Uterus (tissue), 4 donors: ENCODE measurements at places on chromosomes 13 and 19. TPM values are rescaled to one million over a fixed set of nuclear protein-coding genes. Genes with fewer than 3 reads are reported as not detected.

CAMSAP3 gene
- total RNA-seq: 3.5 TPM

IQCN gene
- total RNA-seq: 1.0 TPM

STARD13 gene
- total RNA-seq: 38.9 TPM

ZNF579 gene
- not detected for total RNA-seq

CD209 gene
- total RNA-seq: not detected

CBARP gene
- 1.5 TPM for total RNA-seq

DNA sequence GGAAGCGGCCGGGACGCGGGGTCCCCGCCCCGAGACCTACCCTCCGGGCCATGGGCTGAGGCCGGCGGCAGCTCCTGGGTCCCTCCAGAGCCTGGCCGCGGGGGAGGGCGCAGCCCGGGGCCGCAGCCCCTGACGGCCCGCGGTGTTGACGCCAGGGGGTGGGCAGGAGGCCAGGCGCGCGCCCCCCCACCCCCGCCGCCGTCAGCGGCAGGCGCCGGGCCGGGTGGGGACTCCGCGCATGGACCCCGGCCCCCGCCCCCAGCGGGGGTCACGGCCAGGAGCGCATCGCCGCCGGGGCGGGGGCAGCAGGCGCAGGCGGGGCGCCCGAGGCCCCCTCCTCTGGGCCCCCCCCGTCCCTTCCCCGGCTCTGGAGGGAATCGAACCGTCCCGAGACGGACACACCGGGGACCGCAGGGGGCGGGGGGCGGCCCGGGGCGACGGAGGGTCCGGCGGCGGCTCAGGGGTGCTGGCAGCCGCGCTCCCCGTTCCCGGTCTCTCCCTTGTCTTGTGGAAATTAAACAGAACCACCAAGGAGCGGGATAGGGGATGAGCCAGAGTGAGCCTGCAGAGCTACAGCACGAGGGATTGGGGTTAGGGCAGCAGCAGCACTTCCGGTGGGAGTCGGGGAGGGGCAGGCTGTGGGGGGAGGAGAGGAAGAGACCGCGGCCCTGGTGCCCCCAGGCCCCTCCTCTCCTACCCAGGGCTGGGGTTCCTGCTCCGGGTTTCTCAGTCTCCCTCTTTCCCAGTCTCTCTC is at the start of gene MEIS3:
MEIS3 (minus strand) TSS at position 498 of the 754 bp plus-strand sequence; CDS start at position 52, 446 bp downstream.
- peak within 1 kb of the TSS; percentile 50 for H3K4me3 ChIP-seq
- no peaks in the 10 kb centered on the region for H3K36me3 ChIP-seq
- H3K4me1 ChIP-seq: no peaks in the 10 kb centered on the region
- H3K27ac ChIP-seq: peak within 1 kb of the TSS; percentile 68

GRCh38 chr13:112903606-112904195 is 65.3 kb upstream of the MCF2L start:
- DNase-seq: no peak
- no peak overlapping the region for H3K27ac ChIP-seq
- H3K36me3 ChIP-seq: no peaks in the 10 kb centered on the region

DNA sequence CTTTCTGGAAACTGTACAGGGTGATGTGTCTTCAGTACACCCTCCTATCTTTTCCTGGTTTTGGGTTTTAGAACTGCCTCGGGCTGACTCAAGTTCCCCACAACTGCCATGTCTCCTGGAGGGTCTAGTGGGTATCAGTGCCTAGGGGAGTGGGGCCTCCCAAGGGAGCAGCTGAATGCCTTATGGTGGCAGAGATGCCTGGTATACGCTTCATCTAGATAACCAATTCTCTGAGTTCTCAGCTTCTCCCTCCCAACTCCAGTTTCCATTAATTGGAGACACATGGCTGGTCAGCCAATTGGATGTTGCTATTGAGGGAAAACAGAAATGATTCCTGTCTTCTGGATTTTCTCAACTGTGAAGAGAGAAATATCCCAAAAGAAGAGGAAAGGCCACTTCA is 12.8 kb downstream of the ZNF439 start:
- no peak overlapping the region for H3K4me3 ChIP-seq
- no peaks in the 10 kb centered on the region for H3K36me3 ChIP-seq
- no peak for DNase-seq
- no peak overlapping the region for H3K27ac ChIP-seq

DNA sequence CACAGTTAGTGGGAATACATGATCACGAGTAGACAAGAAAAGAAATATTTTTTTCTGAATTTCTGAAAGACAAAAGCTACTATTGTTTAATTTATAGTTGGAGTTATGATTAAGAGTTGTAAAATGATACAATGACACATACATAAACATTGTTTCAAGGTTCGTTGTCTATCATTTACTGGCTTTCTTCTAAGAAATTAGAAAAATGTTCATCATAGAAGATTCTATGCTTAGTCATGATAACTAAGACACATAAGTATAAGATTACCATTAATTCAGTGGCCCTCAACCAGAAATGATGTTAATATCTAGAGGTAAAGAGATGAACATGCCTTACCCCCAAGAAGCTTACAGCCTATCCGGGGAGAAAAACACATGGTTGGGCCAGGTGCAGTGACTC is 1832.8 kb upstream of the PRR20A start:
- H3K4me1 ChIP-seq: no peaks in the 10 kb centered on the region
- H3K36me3 ChIP-seq: no peaks in the 10 kb centered on the region
- no peak overlapping the region for H3K27ac ChIP-seq
- H3K4me3 ChIP-seq: no peak overlapping the region
- DNase-seq: no peak

DNA sequence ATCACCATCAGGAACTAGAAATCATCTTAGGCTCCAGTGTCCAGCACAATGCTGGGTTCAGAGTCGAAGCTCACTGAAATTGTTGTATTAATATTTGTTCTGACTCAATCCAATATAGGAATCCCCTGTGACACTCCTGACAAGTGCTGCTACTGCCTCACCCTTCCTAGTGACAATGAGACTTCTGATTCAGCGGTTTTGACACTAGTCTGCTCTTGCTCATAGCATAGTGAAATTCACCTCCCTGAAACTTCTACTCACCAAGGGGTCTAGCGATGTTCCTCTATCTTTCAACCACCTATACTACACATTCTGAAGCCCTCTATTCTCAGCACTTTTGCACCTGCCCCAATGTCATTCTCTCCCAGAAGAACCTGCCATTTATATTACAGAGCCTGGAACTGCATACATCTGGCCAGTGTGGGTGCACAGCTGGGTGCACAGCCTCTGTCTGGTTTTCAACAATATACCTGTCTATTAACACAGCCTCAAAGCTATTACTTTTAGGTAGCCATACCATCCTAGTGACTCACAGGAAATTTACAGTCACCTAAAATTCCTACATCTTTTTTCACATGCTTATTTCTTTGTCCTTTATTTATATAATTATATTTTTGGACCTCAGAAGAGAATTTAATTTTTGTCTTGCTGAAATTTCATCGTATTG is 88.3 kb downstream of the DOCK9 start:
- H3K4me3 ChIP-seq: no peak overlapping the region
- H3K4me1 ChIP-seq: no peaks in the 10 kb centered on the region
- no peaks in the 10 kb centered on the region for H3K27me3 ChIP-seq
- DNase-seq: no peak

DNA sequence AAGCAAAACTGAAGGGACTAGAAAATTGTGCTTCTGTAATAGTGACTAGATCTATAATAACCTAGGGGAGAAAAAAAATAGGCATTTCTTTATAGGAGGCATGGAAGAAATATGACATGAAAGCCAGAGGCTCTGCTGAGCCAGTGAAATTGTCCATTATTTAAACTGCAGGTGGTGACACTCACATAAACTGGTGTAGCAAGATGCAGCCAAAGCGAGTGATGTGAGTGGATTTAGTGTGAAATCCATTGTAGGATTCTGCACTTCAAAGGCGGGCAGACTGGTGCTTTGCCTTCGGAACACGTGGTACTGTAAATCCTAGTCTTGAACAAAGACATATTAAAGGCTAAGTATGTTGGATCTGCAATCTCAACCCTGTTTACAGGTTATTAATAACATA is 361.9 kb downstream of the TBC1D4 start:
- no peaks in the 10 kb centered on the region for H3K27me3 ChIP-seq
- H3K4me1 ChIP-seq: no peaks in the 10 kb centered on the region
- no peaks in the 10 kb centered on the region for H3K36me3 ChIP-seq
- H3K27ac ChIP-seq: no peak overlapping the region

DNA sequence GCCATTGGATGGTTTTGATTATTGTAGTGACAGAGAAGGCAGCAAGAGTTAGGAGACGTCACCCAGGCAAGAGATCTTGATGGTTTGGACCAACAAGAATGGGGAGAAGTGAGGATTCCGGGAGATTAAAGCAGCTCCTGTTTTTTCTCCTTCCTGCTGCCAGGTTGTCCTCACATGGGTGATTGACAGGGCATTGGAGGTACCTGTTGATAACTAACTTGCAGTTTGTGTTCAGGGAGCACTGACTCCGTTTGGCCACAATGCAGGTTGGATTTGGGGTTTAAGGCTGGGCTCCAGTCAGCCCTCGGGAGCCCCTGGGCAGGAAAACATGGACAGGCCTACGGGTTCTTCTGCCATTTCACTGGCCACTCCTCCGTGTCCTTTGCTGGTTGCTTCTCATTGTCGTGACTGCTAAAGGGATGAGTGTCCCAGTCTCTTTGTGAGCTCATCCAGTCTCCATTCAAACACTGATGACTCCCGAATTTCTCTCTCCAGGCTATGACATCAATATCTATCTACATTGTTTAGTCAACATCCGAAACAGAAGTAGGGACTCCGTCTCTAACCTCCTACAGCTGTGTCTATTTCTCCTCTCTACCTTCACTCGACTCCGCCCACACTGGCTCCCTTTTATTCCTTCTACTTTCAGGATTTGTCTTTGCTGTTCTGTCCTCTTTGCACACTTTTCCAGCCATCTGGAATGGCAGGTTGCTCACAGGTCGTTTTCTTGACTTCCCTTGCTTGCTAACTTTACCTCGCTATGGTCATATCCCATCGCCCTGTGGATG is 1.3 kb upstream of the PTOV1 start:
- no peak overlapping the region for H3K4me3 ChIP-seq
- no peaks in the 10 kb centered on the region for H3K27me3 ChIP-seq
- H3K27ac ChIP-seq: peak overlapping the region; percentile 100
- no peaks in the 10 kb centered on the region for H3K4me1 ChIP-seq

DNA sequence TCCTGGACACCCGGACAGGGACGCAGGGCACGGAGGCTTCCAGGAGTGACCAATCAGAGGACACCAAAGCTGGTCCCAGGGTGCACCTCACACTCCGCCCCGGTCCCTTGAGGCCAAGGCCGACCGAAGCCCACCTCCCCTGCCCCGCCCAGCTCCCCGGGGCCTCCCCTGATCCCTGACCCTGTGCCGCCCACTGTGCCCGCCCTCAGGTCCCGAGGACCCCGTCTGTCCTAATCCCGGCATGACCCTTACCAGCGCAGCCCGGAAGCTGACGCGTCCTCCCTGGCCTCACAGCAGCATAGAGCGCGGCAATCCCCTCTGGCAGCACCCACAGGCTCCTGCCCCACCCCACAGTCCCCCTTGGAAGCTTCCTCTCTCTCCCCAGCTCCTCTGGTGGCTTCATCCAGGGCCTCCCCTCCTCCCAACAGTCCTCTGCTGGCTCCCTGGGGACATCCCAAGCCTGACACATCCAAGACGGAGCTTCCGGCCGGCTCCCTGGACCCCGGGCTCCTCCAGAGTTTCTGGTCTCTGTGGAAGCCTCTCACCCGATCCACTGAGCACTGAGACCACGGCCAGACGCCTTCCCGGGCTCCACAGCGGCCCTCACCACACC is 7.4 kb upstream of the CDC34 start:
- no peak for DNase-seq
- H3K27ac ChIP-seq: no peak overlapping the region
- no peaks in the 10 kb centered on the region for H3K27me3 ChIP-seq
- no peaks in the 10 kb centered on the region for H3K4me1 ChIP-seq
- no peak overlapping the region for H3K4me3 ChIP-seq
- no peaks in the 10 kb centered on the region for H3K36me3 ChIP-seq

- H3K27me3 ChIP-seq: no peaks in the 10 kb centered on the region
- no peak overlapping the region for H3K27ac ChIP-seq
- H3K4me1 ChIP-seq: no peaks in the 10 kb centered on the region
- DNase-seq: no peak
- H3K4me3 ChIP-seq: no peak overlapping the region
Measured at GRCh38 chr13:111382877-111383276, 62.4 kb downstream of the TEX29 start.

DNA sequence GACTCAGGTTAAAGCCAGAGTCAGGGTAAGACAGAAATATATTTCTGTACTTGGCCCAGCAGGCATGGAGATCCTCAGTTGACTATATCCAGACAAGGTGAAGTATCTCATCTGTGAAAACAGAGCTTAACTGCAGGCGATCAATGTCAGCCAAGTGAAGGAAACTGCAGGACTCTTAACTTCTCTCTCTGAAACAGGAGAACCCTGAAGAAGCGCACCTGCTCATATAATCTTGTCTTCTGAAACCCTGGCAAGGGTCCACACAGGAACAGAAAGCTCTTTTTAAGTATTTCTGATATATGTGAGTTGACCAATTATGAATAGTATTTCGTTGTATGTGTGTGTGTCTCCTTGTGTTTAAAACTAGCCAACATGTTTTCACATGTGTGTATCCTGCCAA is 504.8 kb upstream of the SLITRK5 start:
- no peaks in the 10 kb centered on the region for H3K36me3 ChIP-seq
- H3K27me3 ChIP-seq: no peaks in the 10 kb centered on the region
- no peak overlapping the region for H3K4me3 ChIP-seq

- H3K36me3 ChIP-seq: no peaks in the 10 kb centered on the region
- H3K4me3 ChIP-seq: no peak overlapping the region
- H3K27me3 ChIP-seq: no peaks in the 10 kb centered on the region
- H3K27ac ChIP-seq: peak overlapping the region; percentile 70
- DNase-seq: peak; percentile 26
- H3K4me1 ChIP-seq: peaks cover 4% of the 10 kb centered on the region
Measured at GRCh38 chr13:21033212-21033840, 28.1 kb downstream of the LATS2 start.

GRCh38 chr19:33689138-33689746 is 67.5 kb downstream of the CHST8 start:
- no peak for DNase-seq
- H3K27me3 ChIP-seq: peaks cover 5% of the 10 kb centered on the region
- H3K27ac ChIP-seq: no peak overlapping the region
- no peak overlapping the region for H3K4me3 ChIP-seq

- H3K4me3 ChIP-seq: no peak overlapping the region
- H3K4me1 ChIP-seq: peaks cover 3% of the 10 kb centered on the region
- no peaks in the 10 kb centered on the region for H3K27me3 ChIP-seq
- H3K27ac ChIP-seq: no peak overlapping the region
- H3K36me3 ChIP-seq: no peaks in the 10 kb centered on the region
Measured at GRCh38 chr19:32040236-32040635, 305.2 kb upstream of the ZNF507 start.

GRCh38 chr19:53951947-53952346 is 10.8 kb upstream of the CACNG8 start:
- no peak overlapping the region for H3K27ac ChIP-seq
- no peak for DNase-seq
- H3K36me3 ChIP-seq: no peaks in the 10 kb centered on the region
- no peaks in the 10 kb centered on the region for H3K27me3 ChIP-seq
- H3K4me1 ChIP-seq: no peaks in the 10 kb centered on the region

GRCh38 chr13:32707471-32707870 is 121.2 kb downstream of the PDS5B start:
- no peak for DNase-seq
- H3K4me1 ChIP-seq: no peaks in the 10 kb centered on the region
- no peak overlapping the region for H3K4me3 ChIP-seq
- no peak overlapping the region for H3K27ac ChIP-seq
- no peaks in the 10 kb centered on the region for H3K27me3 ChIP-seq
- no peaks in the 10 kb centered on the region for H3K36me3 ChIP-seq
